Aortic smooth muscle cell (primary cell): ENCODE measurements at places on chromosomes 6 and 20. TPM values are rescaled to one million over a fixed set of nuclear protein-coding genes. Genes with fewer than 3 reads are reported as not detected.

KHDC1L gene
- total RNA-seq, result not detected in 2 replicates

SMLR1 gene
- not detected in 2 replicates for total RNA-seq

LEMD2 gene
- total RNA-seq, result 40.3 and 40.4 TPM in 2 replicates

SLC13A3 gene
- 1.2 and 1.5 TPM in 2 replicates for total RNA-seq

MMUT gene
- 22.3 and 25.6 TPM in 2 replicates for total RNA-seq

SEMG1 gene
- total RNA-seq, result not detected in 2 replicates

CRIP3 gene
- total RNA-seq, result 0.13 and 0.19 TPM in 2 replicates

KIF6 gene
- 0.13 and 0.19 TPM in 2 replicates for total RNA-seq

BFSP1 gene
- 1.9 and 2.9 TPM in 2 replicates for total RNA-seq

SOX4 gene
- total RNA-seq, result 16.2 and 21.3 TPM in 2 replicates

CST4 gene
- 0.26 and 0.31 TPM in 2 replicates for total RNA-seq

C6orf15 gene
- total RNA-seq, result not detected in 2 replicates

EYA4 gene
- 0.12 and 0.13 TPM in 2 replicates for total RNA-seq

PTPRT gene
- under 0.01 and 0.26 TPM in 2 replicates for total RNA-seq

RBL1 gene
- total RNA-seq, result 8.6 and 12.4 TPM in 2 replicates

RAB32 gene
- 72.8 and 75.8 TPM in 2 replicates for total RNA-seq

STX11 gene
- 3.6 and 4.8 TPM in 2 replicates for total RNA-seq

KCNK16 gene
- total RNA-seq, result not detected in 2 replicates

CSNK2B gene
- 80.7 and 85.0 TPM in 2 replicates for total RNA-seq

CPXM1 gene
- under 0.01 and 0.53 TPM in 2 replicates for total RNA-seq

CYP39A1 gene
- 0.44 and 0.53 TPM in 2 replicates for total RNA-seq
